ENCODE measurements at places on chromosomes 5 and 9.

- H3K27me3 ChIP-seq, result peaks cover 22% of the 10 kb centered on the region
- peaks cover 2% of the 10 kb centered on the region for H3K36me3 ChIP-seq
- H3K4me3 ChIP-seq, result no peak overlapping the region
- peaks cover 11% of the 10 kb centered on the region for H3K4me1 ChIP-seq
These were observed 8.2 kb downstream of the DNM1 start for GRCh38 chr9:128211186-128211980.

GRCh38 chr5:65262096-65262495 is 219.6 kb downstream of the ADAMTS6 start:
- no peak for DNase-seq
- no peak overlapping the region for H3K27ac ChIP-seq
- peaks cover 3% of the 10 kb centered on the region for H3K36me3 ChIP-seq
- H3K4me1 ChIP-seq, result peaks cover 2% of the 10 kb centered on the region

DNA sequence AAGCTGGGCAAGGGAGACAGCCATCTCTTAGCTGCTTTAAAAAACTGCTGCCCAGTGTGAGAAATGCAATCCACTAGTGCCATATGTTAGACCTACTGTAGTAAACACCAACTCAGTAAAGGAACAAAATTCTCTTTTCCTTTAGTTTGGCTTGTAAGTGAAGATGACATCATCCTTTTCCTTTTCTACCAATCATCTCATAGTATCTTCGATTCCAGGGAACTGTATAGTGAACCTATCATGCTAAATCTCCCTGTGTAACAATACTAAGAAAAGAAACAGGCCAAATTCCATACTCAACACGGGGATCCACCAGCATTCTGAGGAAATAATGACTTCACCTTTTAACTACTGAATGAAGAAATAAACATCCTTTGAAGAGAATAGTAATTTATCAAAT is 100.1 kb downstream of the RAPGEF6 start:
- peak overlapping the region; percentile 92 for H3K27ac ChIP-seq
- DNase-seq, result no peak
- peaks cover 5% of the 10 kb centered on the region for H3K36me3 ChIP-seq
- H3K27me3 ChIP-seq, result no peaks in the 10 kb centered on the region
- peaks cover 50% of the 10 kb centered on the region for H3K4me1 ChIP-seq

DNA sequence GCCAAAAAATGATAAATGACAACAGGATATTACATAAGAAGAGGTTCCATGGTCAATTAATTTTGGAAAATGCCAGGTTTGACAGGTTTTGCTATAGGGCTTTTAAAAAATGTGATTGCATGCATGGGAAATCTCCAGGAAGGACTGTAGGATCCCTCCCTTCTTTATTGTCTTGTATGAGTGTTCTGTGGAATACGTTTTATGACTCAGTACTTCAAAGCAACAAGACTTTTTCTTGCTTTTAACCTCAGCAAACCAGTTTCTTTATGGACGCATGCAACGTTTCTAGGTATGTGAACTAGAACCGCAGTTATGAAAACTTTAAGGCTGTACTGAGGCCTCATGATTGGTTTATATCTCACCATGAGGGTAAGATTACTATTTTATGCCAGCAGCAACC is 76.6 kb upstream of the NTRK2 start:
- H3K36me3 ChIP-seq, result peaks cover 2% of the 10 kb centered on the region
- no peak overlapping the region for H3K4me3 ChIP-seq
- H3K27ac ChIP-seq, result no peak overlapping the region
- peaks cover 16% of the 10 kb centered on the region for H3K27me3 ChIP-seq

DNA sequence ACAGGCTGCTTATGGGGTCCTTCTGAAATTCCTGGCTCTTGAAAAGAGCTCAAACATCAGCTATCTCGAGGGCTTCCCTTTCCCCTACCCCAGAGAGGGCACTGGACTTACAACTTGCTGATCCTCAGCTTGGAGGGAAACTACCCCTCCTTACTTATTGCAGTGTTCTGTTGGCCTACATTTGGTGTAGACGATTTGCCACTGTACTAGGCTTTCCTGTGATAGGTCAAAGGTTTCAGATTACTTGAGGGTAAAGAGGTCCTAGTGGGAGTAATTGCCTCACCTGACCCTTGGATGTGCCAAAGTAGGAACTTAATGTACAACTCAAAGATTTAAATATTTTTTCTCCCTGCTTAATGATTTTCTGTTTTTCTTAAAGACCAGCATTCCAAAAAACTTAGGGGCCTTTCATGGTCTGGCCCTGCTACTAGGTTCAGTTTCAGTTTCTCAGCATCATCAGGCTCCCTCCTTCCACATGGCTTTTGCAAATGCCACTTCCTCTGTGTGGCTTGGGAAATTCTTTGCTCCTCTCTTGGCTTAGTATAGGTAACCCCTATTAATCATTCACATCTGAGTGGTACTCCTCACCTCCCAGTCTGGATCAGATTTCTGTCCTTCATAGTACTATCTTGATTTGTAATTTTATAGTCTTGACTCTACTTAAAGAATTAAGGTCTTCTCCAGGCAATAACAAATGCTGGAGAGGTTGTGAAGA is 32.4 kb downstream of the CYSTM1 start:
- H3K36me3 ChIP-seq, result peaks cover 4% of the 10 kb centered on the region
- no peak for DNase-seq
- H3K4me3 ChIP-seq, result no peak overlapping the region
- H3K27me3 ChIP-seq, result no peaks in the 10 kb centered on the region
- H3K27ac ChIP-seq, result no peak overlapping the region

GRCh38 chr5:180665682-180666404 is 16.4 kb upstream of the FLT4 start:
- no peak overlapping the region for H3K4me3 ChIP-seq
- peaks cover 34% of the 10 kb centered on the region for H3K27me3 ChIP-seq
- H3K36me3 ChIP-seq, result peaks cover 2% of the 10 kb centered on the region
- DNase-seq, result no peak
- no peak overlapping the region for H3K27ac ChIP-seq

DNA sequence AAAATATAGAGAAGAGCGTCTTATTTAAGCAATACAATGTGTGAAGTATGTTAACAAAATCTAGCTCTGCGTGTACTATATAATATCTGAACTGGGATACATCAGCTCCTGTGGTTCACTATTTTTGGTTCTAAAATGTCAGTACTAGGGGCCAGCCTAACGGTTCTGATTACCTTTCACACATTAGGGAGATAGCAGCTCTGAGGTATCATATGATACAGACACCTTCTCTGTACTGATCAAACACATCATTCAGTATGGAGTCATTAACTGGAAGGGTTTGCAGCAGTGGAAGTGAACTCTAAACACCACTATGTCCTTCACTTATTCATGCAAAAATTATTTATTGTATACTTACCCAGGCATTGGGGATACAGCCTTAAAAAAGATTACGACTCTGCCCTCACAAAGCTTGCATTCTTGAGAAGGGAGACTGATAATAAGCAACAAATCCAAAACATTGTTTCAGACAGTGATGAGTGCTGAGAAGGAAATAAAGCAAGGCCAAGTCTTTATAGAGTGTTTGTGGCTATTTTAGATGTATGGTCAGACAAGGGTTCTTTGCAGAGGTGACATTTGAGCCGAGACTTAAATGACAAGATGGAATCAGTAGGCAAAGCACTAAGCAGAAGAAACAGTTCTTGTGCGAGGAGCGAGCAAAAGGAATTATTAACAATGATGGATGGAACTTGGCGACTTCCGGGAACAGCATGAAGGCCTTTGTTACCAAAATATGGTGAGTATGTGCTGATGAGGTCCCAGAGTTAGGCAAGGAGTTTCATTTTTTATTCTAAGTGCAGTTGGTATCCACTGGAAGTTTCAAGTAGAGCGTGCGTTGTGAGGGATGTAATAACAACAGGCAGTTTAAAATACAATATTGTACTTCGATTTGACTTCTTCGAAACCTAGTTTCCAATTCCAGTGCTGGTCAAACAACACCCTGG is 1.8 kb upstream of the LNPEP start:
- H3K4me3 ChIP-seq, result peak overlapping the region; percentile 96
- H3K27me3 ChIP-seq, result no peaks in the 10 kb centered on the region
- no peaks in the 10 kb centered on the region for H3K36me3 ChIP-seq
- peaks cover 55% of the 10 kb centered on the region for H3K4me1 ChIP-seq
- no peak for DNase-seq
- peak overlapping the region; percentile 98 for H3K27ac ChIP-seq

Measured in T-helper 17 cell (primary cell).